ENCODE measurements at places on chromosomes 4 and X.

DNA sequence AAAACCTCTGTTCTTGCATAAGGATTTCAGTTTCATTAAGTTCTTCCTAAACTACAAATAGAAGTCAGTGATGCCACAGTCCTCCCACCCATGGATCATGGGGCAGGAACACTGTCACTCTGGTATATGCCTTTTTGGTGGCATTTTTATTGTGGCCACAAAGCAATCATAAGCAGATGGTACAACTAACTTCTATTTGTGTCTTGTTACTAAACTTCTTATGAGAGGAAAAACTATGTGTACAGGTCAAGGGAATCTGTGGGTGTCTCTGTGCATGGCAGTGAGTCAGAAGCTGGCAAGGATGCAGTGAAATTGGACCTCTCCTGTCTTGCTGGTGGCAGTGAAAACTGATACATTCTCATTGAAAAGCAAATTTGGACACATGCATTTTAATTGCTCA is 245.0 kb upstream of the GPC4 start:
- DNase-seq, result no peak

DNA sequence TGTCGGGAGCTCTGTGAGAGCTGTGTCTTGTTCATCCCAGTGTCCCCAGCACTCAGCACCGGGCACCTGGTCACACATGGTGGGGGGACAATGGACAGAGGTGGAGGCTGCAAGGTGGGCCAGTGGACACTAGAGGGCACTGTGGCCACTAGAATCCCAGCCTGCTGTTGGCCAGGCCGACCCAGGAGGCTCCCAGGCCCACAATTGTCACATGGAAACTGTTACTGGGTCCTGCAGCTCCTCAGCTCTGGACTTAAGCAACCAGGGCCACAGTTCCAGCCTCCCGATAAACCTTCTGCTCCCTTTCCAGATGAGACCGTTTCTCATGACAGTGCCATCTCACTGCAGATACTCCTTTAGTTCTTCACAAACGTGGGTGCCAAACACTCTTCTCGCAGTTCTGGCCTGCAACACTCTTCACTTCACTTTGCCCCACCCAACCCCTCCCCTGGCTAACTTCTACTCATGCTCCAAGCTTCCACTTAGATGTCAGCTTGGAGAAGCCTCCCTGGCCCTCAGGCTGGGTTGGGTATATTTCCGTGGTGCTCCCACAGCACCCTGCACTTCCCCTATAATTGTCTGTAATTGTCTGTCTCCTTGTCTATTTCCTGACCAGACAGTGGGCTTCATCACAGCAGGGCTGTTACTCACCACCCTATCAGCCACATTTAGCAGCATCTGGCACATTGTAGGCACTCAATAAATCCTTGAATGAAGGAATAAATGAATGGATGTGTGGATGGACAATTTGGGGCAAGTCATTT is 3.5 kb upstream of the IQSEC2 start:
- no peak for DNase-seq

DNA sequence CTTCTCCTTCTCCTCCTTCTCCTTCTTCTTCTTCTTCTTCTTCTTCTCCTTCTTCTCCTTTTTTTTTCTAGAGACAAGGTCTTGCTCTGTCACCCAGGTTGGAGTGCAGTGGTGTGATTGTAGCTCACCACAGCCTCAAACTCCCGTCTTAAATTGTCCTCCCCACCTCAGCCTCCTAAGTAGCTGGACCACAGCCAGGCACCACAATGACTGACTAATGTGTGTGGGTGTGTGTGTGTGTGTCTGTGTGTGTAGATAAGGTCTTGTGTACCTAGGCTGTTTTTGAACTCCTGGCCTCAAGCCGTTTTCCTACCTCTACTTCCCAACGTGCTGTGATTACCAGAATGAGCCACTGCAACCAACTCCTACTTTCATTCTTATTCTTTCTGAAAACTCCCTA is 390.9 kb downstream of the ADAM29 start:
- peak; percentile 63 for DNase-seq

DNA sequence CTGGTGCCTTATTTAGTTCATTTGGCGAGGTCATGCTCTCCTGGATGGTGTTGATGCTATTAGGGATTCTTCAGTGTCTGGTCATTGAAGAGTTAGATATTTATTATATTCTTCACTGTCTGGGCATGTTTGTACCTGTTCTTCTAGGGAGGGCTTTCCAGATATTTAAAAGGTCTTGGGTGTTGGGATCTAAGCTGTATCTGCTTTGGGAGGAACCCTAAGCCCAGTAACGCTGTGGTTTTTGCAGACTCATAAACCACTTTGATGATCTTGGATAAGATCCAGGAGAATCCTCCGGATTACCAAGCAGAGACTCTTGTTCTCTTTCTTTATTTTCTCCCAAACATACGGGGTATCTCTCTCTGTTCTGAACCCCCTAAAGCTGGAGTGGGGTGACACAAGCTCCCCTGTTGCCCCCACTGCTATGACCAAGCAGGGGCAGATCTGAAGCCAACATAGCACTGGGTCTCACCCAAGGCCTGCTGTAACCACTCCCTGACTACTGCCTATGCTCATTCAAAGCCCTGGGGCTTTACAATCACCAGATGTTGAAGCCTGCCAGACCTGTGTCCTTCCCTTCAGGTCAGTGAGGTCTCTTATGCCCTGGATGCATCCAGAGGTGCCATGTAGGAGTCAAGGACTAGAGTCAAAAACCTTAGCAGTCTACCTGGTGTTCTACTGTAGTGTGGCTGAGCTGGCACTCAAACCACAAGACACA is 187.6 kb downstream of the GUCY2F start:
- no peak for DNase-seq

- DNase-seq, result no peak
Observed at GRCh38 chrX:13473442-13474163, 95.8 kb upstream of the EGFL6 start.

DNA sequence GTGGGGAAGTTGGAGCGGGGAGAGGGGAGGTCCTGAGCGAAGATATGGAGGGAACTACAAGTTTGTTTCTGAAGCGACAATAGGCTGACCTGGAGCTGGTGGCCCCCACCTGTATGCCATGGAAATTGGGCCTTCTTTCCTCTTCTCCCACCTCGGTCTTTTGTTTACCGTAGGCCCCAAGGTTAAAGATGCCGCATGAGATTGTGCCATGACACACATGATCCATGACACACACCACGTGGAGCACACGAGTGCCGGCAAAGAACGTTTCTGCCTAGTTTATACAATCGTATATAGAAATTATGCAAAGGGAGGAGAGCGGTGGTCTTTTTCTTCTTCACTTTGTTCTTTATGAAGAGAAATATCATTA is 408 bp downstream of the TMEM33 start:
- peak; percentile 45 for DNase-seq

GRCh38 chr4:54229631-54230483 is 764 bp downstream of the PDGFRA start:
- DNase-seq, result no peak

- peak; percentile 46 for DNase-seq
Observed at GRCh38 chr4:30724247-30724646, 4.1 kb downstream of the PCDH7 start.

DNA sequence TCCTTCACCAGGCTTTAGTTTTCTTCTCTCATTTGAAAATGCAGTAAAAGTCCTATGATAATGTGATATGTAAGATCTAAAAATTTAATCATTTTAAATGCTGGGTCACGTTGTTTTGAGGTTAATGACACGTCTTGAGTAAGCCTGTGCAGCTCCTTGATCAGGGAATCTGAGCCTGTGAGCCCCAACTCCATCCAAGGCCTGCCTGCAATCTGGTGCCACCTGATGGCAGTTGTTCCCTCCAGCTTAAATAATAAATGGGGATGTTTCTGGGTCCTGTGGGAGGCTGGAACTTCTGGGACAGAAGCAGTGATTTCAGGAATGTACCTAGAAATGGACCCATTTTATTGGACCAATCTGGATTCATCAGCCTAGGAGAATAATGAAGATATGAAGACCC is 455.4 kb upstream of the ADGRL3 start:
- DNase-seq, result no peak

- DNase-seq, result no peak
Observed at GRCh38 chr4:107808572-107808971, 16.2 kb upstream of the SGMS2 start.

DNA sequence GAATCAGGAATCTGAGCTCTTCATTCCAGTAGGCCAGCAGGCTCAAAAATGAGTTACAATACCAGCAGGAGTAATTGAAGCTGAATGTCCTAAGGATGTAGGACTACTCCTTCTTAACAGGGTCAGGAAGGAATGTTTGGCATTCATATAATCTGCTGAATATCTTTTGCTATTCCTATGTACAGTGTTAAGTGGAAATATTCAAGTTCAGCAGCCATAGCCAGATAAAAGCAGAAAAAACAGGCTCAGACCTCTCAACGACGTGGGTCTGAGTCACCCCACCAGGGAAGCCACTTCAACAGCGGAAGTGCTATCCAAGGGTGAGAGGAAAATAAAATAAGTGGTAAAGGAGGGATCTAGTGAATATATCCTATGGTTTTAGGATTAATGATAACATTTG is 577.0 kb downstream of the SPOCK3 start:
- peak; percentile 47 for DNase-seq

- no peak for DNase-seq
Observed at GRCh38 chrX:8675006-8675630, 56.8 kb downstream of the ANOS1 start.

- no peak for DNase-seq
Observed at GRCh38 chr4:48947731-48948130, 38.3 kb upstream of the CWH43 start.

DNA sequence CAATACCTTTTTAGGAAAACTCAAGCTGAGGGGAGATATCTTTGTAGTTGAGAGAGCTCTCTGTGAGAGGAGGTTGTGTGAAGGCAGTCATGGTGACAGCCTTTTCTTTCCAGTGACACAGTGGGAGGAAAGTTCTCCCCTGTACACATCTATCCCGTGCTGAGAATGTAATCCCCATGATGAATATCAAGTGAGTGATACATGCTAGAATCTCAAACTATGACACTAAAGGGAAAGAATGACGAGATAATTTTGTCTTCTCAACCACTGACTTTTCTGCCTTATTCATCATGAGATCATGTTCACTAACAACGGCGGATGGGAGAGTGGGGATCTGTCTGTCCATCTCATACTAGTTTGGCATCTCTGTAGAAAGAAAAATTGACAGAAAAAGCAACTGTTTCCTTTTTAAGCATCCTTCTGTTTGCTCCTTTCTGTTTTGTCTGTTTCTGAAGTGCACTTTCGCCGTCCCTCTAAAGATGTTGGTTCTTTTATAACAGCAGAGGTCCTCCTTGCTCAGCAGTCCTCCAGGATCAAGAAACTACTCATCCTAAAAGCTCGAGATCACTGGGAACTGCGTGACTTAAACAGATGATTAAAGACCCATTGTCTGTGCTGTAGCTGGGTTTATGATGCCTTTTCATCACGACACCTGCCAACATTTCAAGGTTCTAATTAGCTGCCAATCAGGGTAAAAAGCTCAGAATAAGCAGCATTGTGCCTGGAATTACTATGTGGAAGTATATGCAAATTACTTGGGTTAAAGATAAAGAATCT is 137.6 kb downstream of the DCK start:
- DNase-seq, result peak; percentile 74

GRCh38 chr4:21012851-21013331 is 312.6 kb downstream of the PACRGL start:
- peak; percentile 41 for DNase-seq

- DNase-seq, result no peak
Observed at GRCh38 chr4:88752076-88752463, 54.4 kb upstream of the NAP1L5 start.

DNA sequence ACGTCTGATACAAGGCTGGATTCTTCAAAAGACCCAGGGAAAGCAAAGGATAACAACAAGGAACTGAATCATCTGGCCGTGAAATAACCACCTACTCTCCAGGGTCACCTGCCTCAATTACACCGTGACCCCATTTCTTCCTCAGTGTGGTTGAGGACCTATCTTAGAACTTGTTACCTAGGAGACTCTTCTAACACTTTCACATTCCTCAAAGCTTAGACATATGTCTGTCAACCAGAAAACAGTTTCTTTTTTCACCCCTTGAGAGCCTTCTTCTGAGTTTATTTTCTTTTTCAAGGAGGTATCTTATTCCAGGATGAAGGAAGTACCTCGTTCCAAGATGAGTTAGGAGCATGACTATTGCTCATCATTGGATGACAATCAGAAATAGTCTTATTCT is 337.8 kb downstream of the ARHGAP24 start:
- no peak for DNase-seq

DNA sequence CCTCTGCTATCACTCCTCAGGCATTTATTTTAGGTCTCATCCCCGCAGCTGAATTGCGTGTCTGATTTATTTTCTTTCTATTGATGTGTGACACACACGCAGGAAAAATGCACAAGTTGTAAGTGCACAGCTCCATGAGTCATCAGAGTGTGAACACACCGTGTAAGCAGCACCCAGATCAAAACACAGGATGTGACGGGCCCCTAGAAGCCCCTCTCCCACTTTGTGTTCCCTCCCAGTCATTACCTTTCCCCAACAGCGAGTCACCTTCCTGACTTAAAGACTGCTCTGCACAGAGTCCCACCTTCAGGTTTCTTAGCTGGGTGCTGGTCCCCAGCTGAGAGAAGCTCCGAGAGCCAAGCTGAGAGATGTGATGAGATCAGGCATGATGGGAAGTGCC is 436.7 kb downstream of the MID1IP1 start:
- no peak for DNase-seq

DNA sequence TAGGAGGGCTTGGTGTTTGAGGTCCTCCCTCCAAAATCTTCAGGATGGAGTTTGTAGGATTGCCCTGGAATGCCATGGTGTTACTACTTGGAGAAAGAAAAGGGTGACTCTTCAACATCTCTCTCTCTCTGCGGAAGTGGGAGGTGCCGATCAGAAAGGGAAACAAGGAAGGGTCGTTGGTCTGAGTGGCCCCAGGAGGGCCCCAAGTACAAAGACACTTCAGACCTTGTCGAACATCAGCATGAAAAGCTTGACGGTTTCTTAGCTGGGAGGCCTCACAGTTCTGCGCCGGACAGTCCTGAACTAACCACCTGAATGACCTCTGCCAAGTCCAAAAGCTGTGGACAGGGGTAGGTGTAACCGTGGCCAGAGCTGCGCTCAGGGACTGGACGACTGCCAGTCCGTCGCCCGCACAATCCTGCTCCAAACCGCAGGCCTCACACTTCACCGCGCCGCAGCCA is 646 bp upstream of the GSX2 start:
- DNase-seq, result no peak

DNA sequence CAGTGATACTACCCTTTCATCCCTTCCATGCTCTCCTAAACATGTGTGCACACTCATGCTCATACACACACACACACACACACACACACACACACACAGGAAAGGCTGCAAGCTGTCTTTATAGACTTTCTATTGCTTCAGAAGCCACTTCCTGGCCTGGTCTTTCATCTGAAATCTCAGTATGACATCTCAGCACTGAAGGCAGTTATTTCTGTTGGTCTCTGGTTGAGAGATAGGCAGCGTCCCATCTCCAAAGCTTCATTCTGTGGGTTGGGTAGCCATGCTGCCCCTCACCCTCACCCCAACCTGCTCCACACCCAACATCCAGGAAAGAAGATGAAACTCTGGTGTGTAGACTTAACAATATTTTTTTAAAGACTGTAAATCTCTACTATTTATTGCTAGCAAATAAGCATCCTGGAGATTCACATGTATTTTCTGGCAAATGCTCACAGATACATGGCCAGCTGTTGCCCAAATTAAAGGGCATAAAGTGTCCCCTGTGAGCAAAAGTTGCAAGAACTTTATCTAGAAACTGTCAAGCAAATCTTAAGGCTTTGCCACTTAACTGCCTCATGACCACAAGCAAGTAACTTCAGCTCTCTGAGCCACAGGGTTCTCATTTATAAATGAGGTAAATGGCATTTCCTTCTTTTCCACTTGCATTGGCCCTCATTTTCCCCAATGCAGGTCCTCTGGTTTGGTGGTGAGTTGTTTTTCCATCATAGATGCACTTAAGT is 189.8 kb upstream of the AFF2 start:
- DNase-seq, result no peak

GRCh38 chrX:131061306-131061705 is 3.2 kb downstream of the ARHGAP36 start:
- no peak for DNase-seq

Measured in amniotic epithelial cell (primary cell).